Spinal cord (tissue), 10 donors: ENCODE measurements at places on chromosomes 16 and 17.

- no peak for DNase-seq
Measured at GRCh38 chr17:18257268-18257981, 1.1 kb downstream of the FLII start.

DNA sequence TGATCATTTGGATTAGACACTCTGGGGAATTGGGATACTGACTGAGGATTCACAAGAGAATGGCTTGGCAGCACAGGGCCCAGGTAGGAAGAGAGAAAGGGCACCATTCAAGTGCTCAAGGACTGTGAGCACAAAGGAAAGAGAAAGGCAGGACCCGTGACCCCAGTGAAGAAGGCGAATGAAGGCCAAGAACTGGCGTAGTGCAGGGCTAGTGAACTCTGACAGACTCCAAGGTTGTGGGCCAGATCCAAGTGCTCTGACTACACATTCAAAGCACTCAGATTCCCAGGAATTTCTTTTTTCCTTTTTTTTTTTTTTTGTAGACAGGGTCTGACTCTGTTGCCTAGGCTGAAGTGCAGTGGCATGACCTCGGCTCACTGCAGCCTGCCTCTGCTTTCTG is 5.0 kb downstream of the GTF3C1 start:
- DNase-seq, result no peak

- DNase-seq, result no peak
Measured at GRCh38 chr16:71943887-71944286, 48.6 kb downstream of the IST1 start.

GRCh38 chr16:80674884-80675283 is 129.5 kb downstream of the CDYL2 start:
- DNase-seq, result no peak
